ENCODE measurements at places on chromosomes 4 and X.

- no peak for DNase-seq
Measured at GRCh38 chrX:103805860-103806259, 26.2 kb downstream of the RAB9B start.

DNA sequence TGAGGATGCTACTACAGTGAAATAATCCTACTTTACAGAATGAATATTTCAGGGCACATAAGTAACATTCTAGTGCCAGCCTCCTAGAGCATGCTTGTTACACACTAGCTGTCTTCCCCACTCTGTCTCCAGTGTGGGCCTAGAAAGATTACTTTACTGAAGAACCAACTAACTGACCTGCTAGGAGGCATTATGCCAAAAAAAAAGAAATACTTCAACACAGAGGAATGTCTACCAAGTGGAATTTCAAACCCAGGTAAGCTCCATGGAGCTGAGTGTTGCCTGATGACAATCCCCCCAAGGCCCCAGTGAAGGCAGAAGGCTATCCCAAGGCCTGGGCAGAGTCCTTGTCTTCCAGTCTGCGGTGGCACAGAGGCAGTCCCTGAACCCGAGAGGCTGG is 40.9 kb upstream of the STS start:
- DNase-seq: no peak

GRCh38 chr4:6939761-6940743 is 30.4 kb downstream of the TBC1D14 start:
- DNase-seq: no peak

- no peak for DNase-seq
Measured at GRCh38 chr4:165059386-165059785, 5.7 kb downstream of the TRIM75 start.

- DNase-seq: no peak
Measured at GRCh38 chrX:15437724-15438123, 53.5 kb upstream of the VEGFD start.

- DNase-seq: no peak
Measured at GRCh38 chrX:118239178-118239870, 106.6 kb upstream of the WDR44 start.

GRCh38 chr4:143417679-143418403 is 81.2 kb downstream of the GAB1 start:
- no peak for DNase-seq

DNA sequence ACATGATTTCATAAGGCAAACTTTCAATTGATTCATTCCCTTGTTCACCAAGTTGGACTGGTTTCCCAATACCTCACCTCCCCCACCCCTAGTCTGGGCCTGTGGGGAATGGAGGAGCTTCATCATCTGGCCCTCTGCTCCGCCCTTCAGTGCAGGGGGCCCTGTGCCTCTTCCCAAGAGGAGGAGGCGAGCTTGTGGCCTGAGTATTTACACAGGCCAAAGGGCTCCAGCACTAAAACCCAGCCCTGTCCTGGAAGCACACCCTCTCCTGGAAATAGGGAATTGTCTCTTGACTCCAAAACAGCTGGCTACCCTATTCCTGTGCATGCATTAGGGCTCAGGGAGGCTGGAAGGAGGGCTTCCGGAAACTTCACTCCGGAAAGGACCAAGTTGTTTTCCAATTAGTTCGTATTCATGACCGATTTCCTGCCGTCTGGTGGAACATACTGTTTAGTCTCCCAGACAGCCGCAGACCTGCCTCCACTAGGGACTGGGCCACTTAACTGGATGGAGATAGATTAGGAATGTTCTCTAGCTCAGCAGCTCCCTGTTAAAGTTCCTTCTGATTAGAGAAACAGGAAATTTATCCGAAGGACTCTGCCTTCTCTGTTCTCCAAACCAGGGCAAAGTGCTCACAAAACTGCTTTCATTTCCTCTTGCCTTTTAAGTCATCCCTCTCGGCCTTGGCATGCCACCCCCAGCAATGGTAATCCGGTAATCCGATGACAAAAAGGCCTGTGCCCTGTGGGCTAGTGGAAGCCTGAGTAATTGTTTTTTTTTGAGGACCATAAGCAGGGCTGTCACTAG is 5.8 kb downstream of the SRPX2 start:
- no peak for DNase-seq

- DNase-seq: no peak
Measured at GRCh38 chrX:22165732-22166457, 106.8 kb upstream of the CBLL2 start.

- DNase-seq: no peak
Measured at GRCh38 chrX:72028701-72029470, 102.8 kb downstream of the RTL5 start.

GRCh38 chr4:183860119-183860518 is 45.0 kb upstream of the STOX2 start:
- no peak for DNase-seq

- no peak for DNase-seq
Measured at GRCh38 chr4:168674077-168674747, 177.4 kb downstream of the PALLD start.

GRCh38 chr4:83852085-83852451 is 316.2 kb downstream of the GPAT3 start:
- DNase-seq: no peak

GRCh38 chrX:21963731-21964405 is 23.4 kb downstream of the SMS start:
- no peak for DNase-seq

DNA sequence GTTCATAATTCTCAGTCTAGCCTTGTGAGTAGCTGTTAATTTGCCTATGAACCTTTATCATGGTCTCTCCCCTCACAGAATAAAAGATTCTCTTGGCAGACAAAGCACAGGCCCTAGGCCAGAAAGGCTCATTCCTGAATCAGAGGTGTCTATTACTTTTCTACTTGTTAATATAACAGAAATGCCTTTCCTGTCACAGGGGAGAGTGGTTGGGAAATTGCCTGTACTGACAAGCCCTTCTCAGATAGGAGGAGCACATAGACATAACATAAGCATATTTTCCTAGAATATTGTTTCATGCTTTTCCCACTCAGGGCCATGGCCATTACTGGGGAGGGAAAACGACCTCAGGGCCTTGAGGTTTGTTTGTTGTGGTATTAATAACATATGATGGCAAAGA is 308.3 kb downstream of the BMPR1B start:
- DNase-seq: no peak

DNA sequence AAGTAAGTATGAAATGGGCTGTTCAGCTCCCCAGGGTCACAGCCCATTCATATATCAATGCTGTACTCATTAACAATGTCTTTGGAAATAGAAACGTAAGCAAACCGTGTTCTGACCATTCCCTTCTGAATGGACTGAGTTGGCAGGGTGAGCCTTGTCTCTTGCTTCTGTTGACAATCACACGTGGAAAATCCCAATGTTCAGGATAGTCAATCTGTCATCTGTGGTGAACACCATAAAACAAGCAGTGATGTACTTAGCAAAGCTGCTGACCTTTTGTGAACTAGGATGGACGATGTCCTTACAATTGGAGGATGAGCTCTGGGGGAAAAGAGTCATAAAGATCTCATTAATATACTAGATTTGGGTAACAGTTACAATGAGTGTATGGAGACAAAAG is 109.6 kb upstream of the PAQR3 start:
- DNase-seq: no peak

DNA sequence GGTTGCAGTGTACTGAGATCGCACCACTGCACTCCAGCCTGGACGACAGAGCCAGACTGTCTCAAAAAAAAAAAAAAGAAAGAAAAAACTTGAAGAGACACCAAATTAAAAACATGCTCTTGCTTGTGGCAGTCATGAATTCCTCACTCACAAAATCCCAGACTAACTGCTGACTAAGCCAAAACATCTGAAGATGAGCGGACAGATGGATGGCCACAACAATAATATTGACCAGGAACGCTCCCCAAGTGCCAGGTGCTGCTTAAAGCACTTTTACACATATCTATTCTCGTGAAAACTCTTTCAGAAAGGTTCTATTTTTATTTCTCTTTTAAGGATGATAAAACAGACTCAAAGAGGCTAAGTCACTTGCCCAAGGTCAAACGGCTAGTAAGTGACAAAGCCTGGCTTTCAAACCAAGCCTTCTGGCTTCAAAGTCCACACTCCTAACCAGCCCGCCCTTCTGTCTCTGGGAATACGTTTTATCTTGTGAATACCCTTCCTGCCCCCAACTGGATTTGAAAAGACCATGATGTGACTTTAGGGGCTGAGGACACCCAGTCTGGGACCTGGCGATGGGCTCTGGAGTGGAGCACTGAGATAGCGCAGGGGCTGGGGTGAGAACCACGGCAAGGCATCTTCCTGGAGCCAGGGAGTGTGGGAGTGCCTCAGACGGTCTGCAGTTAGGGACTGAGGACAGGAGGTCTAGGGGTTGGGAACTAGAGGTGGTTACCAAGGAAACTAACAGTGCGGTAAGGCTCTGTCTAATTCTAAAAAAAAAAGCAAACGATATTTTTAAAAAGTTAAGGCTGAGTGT is 9.5 kb upstream of the CXCR3 start:
- DNase-seq: no peak

DNA sequence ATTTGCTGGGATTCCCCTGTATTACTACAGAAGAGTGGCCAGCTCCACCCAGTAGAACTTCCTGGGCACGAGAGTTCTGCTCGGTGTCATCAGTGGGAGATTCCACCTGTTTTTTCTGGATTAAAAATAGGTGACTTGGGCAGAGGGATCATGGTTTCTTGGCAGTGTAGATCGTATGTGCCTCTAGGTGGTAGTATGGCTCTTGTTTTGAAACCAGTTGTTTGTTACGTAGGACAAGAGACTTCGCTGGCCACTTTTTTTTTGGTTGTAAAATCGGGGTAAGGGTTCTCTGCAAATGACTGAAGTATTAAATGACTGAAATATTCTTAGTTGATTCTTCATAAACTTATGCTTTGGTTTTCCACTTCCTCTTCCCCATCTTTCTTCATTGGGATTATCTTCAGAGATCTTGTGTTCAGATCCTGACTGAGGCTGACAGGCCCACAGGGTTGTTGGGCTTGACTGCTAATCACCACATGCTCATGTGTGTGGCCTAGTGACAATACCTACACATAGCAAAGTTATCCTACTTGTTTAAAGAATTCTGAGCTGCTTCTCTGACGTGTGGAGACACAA is 43.8 kb upstream of the WDR1 start:
- no peak for DNase-seq

GRCh38 chr4:87151730-87152129 is 68.7 kb downstream of the KLHL8 start:
- DNase-seq: no peak

- no peak for DNase-seq
Measured at GRCh38 chrX:120752431-120753082, 122.7 kb upstream of the C1GALT1C1 start.

DNA sequence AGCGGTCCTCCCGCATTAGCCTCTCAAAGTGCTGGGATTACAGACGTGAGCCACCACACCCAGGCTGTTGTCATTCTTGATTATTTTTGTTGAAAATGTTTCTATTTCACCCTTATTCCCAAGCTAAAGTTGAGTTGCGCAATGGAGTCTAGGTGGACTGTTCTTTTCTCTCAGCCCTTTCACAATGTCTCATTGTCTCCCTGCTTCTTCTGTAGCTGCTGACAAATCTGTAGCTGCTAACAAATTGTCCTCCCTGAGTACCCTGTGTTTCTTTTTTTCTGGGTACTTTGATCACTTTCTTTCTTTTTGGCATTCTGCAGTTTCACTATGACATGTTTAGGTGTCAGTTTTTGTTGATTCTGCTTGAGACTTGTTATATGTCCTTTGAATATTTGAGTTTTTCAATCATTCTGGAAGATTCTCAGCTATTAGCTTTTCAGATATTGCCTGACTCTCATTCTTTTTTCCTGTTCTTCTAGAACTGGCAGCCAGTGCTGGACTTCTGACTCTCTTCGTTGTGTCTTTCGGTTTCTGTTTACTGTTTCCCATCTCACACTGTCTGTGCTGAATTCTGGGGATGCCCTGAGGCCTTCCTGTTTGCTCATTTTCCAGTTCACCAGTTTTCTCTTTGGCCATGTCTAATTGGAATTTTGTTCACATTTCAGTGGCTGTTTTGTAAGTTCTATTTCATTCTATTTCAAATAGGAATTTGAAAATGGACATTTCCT is 6.6 kb downstream of the ABCD1 start:
- no peak for DNase-seq

DNA sequence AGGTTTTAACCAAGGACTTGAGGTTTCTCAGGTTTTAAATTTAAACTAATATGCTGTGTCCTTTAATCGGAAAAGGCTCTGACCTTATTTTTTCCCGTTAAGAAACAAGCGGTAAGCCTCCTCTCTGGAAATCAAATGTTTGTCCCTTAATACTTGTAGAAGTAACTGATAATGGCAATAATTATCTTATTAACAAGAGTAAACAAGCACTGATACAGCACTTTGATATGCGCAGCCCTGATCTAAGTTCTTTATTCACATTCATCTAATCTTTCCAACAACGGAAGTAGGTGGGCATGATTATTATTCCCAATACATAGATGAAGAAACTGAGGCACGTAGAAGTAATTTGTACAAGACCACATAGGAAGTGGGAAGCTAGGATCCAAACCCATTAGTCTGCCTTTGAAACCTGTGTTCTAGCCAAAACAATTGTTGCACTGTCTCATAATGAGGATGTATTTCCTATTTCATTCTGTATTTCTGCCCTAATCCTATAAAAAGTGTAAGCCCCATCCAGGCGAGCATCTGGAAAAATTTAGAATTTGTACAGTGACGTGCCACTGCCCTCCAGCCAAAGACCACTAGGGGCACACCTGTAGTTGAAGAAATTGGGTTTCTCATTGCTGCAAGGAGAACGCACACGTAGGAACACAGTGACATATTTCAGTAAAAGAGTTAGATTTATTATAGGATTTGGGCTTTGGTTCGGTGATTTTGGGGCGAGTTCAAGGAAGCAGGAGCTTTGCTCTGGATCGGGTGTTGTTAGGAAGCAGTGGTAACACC is 606 bp downstream of the CXorf58 start:
- no peak for DNase-seq

GRCh38 chrX:14032406-14032805 is 2.7 kb upstream of the GEMIN8 start:
- no peak for DNase-seq

DNA sequence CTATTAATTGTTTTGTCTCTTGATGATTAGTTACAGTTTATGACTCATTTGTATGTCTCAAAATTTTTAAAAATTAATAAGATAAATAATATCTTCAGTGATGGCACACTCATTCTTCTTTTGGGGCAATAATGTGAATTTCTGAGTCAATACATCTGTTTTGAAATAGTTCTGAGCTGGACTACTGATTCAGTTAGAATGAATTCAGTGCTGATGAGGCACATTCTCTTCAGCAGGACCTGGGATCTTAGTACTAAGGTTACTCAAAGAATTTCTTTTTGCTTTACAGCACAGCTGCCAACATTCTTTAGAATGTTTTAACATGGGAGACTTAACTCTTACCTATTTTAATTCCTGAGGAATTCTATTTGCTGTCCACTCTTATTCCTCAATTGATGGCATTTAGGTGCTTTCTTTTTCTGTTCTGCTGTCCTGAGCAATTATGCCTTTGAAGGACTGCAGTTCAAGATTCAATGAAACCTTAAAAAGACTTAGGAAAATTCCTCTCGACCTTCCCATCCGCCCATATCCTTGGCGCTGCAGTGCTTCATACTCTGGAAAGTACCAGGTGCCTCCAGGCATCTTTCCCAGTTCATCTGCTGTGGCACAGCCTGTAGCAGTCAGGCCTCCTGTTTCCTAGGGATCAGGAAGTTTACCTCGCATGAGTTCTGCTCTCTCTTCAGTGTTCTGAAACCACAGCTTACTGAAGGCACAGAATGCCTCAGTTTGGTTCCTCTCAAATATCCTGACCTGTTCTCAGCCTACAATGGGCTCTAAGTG is 213.7 kb downstream of the FSTL5 start:
- no peak for DNase-seq

Measured in activated T-cell treated with anti-CD3 and anti-CD28 coated beads for 48 hours (primary cell).